Esophagus muscularis mucosa (tissue), 4 donors: ENCODE measurements at places on chromosomes 12 and 14. TPM values are rescaled to one million over a fixed set of nuclear protein-coding genes. Genes with fewer than 3 reads are reported as not detected.

- H3K4me1 ChIP-seq = no peaks in the 10 kb centered on the region
- H3K27ac ChIP-seq = no peak overlapping the region
- no peaks in the 10 kb centered on the region for H3K27me3 ChIP-seq
- no peak for DNase-seq
Measured at GRCh38 chr12:19608039-19608438, 168.7 kb downstream of the AEBP2 start.

DNA sequence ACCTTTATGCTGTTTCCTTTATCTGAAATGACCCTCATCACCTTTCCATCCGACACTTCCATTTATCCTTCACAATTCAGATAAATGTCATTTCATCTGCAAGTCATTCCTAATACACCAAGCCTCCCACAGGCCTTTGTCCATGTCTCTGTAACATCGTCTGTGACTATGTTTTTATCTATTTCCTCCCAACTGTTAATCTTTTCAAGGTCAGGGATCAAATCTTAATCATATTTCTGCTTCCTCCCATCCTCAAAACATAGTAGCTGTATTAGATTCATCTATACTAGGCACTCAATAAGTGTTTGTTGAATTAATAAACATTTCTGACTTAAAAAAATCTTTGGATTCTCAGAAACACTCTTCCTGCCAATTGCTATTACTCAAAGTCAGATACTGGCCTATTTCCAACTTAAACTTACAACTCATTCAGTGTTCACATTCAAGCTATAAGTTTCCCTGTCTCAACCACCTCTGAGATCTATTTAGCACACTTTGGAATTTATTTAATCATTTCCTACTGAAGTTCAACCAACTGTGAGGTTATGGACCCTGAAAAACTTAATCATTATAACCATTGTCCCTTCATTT, 100.2 kb upstream of the ALX1 start:
- no peak overlapping the region for H3K27ac ChIP-seq
- H3K36me3 ChIP-seq = no peaks in the 10 kb centered on the region
- peaks cover 13% of the 10 kb centered on the region for H3K4me1 ChIP-seq

- no peak for DNase-seq
- no peak overlapping the region for H3K27ac ChIP-seq
- no peak overlapping the region for H3K4me3 ChIP-seq
- H3K4me1 ChIP-seq = peaks cover 8% of the 10 kb centered on the region
- no peaks in the 10 kb centered on the region for H3K36me3 ChIP-seq
Measured at GRCh38 chr14:102826751-102827675, 49.8 kb downstream of the TRAF3 start.

DNA sequence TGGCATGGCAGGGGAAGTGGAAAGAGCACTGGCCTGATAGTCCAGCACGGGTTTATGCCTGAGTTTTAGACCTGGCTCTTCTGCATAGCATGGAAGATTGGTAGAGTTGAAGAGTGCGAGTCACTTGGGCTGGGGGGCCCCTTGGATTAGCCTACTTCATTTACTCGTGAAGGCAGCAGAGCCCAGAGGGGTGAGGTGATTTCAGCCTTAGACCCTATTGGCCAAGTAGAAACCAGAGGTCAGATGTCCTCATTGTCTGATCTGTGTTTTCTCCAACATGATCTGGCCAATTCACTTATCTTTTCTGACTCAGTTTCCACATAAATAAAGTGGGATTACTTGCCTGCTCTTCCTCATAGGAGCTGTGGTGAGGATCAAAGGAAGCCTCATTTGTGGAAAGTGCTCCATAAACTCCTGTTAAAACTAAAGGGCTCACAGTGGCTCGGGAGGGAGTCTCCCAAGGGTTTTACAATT, 1.9 kb downstream of the PLEKHG3 start:
- H3K36me3 ChIP-seq = no peaks in the 10 kb centered on the region
- H3K4me3 ChIP-seq = peak overlapping the region; percentile 74
- H3K4me1 ChIP-seq = peaks cover 75% of the 10 kb centered on the region
- peak overlapping the region; percentile 87 for H3K27ac ChIP-seq
- DNase-seq = no peak
- no peaks in the 10 kb centered on the region for H3K27me3 ChIP-seq

GRCh38 chr12:98821232-98821631, 176.1 kb downstream of the APAF1 start:
- no peak overlapping the region for H3K27ac ChIP-seq
- no peak overlapping the region for H3K4me3 ChIP-seq
- no peaks in the 10 kb centered on the region for H3K36me3 ChIP-seq
- no peaks in the 10 kb centered on the region for H3K4me1 ChIP-seq
- no peak for DNase-seq

- no peaks in the 10 kb centered on the region for H3K27me3 ChIP-seq
- peak; percentile 83 for DNase-seq
- H3K4me3 ChIP-seq = no peak overlapping the region
- H3K27ac ChIP-seq = no peak overlapping the region
- no peaks in the 10 kb centered on the region for H3K4me1 ChIP-seq
Measured at GRCh38 chr12:129215556-129215955, 362.3 kb downstream of the GLT1D1 start.

- H3K4me3 ChIP-seq = peak overlapping the region; percentile 73
Measured at GRCh38 chr12:400828-401227, 616 bp upstream of the CCDC77 start.

- H3K4me3 ChIP-seq = no peak overlapping the region
- no peaks in the 10 kb centered on the region for H3K27me3 ChIP-seq
- no peaks in the 10 kb centered on the region for H3K36me3 ChIP-seq
Measured at GRCh38 chr12:54759751-54760150, 94.6 kb upstream of the MUCL1 start.

- no peaks in the 10 kb centered on the region for H3K27me3 ChIP-seq
- no peaks in the 10 kb centered on the region for H3K36me3 ChIP-seq
- no peak overlapping the region for H3K27ac ChIP-seq
Measured at GRCh38 chr12:76192416-76192815, 107.9 kb upstream of the NAP1L1 start.

GRCh38 chr14:26598081-26598671, 343 bp upstream of the NOVA1 start:
- peaks cover 21% of the 10 kb centered on the region for H3K4me1 ChIP-seq
- DNase-seq = peak; percentile 95
- H3K27me3 ChIP-seq = no peaks in the 10 kb centered on the region
- peak overlapping the region; percentile 93 for H3K27ac ChIP-seq
- peak overlapping the region; percentile 84 for H3K4me3 ChIP-seq

DNA sequence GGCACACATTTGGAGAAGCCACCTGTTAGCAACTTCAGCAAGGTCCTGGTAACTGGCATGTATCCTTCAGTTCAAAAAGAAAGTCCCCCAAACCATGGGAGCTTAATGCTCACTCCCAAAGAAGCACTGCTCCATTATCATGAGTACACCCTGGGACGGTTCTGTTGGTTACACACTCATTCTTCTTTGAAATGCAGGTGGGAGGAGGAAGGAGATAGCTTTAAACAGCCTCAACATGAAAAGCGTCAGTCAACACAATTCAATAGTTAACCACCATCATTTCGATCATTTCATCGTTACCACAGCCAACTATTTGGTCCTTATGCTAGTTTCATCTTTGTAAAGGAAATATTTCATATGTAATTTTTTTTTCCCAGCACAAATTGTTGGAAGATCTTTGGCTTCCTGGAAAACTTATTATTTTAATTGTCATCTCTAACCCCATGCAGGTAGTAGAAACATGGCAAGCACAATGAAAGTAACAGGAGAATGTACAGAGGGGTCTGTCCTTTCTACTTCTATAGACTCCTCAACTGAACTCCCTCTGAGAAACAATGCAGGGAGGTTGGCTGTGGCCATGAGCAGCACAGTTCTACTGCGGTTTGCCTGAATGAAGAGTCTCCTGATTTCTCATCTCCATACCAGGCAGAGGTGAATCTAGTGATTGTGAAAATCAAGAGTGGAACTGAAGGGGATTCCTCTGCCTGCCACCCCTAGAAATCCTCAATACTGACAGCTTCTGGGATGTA, 196.4 kb upstream of the FOXN3 start:
- DNase-seq = no peak
- H3K27me3 ChIP-seq = no peaks in the 10 kb centered on the region
- H3K27ac ChIP-seq = no peak overlapping the region
- H3K36me3 ChIP-seq = no peaks in the 10 kb centered on the region
- H3K4me3 ChIP-seq = no peak overlapping the region
- H3K4me1 ChIP-seq = peaks cover 39% of the 10 kb centered on the region

Gene GLIPR1L2
- 4.5 TPM for total RNA-seq

Gene HOXC4
- total RNA-seq = 3.6 TPM

Gene AQP6
- not detected for total RNA-seq
